ENCODE measurements at places on chromosomes 3 and 15.

DNA sequence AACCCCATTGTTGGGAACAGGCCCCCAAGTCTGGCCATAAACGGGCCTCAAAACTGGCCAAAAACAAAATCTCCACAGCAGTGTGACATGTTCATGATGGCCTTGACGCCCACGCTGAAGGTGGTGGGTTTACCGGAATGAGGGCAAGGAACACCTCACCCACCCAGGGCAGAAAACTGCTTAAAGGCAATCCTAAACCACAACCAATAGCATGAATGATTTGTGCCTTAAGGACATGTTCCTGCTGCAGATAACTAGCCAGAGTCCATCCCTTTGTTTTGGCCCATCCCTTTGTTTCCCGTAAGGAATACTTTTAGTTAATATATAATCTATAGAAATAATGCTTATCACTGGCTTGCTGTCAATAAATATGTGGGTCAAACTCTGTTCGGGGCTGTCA is 47.7 kb downstream of the KLHDC8B start:
- no peak for DNase-seq

DNA sequence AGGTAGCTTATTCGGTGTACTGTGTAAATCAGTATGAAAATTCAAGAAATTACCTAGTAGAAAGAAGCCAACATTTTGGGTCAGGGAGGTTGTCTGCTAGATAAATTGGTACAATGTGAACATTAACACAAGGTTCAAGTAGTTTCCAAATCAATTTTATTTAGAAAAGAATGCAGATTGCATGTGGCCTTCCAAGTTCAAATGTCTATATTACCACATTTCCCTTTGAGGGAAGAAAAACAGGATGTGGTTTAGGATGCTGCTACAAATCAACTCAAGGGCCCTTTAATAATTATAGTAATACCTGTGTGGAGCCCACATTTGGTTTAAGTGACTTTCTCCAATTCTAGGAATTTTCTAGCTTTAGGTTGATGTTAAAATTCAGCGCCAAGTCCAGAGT is 57.5 kb downstream of the CADPS start:
- DNase-seq, result peak; percentile 3

- peak; percentile 20 for DNase-seq
These were observed 289.6 kb downstream of the UACA start for GRCh38 chr15:70473581-70474370.

- DNase-seq, result no peak
These were observed 38.5 kb downstream of the HMCES start for GRCh38 chr3:129317014-129317771.

DNA sequence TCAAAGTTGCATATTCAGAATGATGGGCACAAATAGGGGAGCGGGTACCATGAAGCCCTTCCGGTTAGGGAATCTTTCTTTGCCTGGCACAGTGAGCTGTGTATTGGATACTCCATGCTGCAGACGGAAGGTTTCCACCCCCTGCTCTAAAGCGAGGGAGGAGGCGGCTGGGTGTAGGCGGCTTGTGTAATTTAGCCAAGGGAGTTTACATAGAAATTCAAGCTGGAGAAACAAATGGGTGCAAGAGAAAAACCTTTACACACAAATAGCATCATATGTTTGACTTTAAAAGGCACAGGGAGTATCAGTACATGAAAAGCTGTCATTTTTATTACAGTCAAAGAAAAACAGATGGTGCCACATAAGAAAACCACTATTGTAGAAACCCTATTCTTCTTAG is 59.3 kb upstream of the ADCY5 start:
- DNase-seq, result no peak

- DNase-seq, result peak; percentile 99
These were observed 119.6 kb downstream of the ASB7 start for GRCh38 chr15:100721758-100722550.

- no peak for DNase-seq
These were observed 375.9 kb downstream of the FOXP1 start for GRCh38 chr3:71207632-71208031.

GRCh38 chr3:105744202-105744601 is 124.6 kb downstream of the CBLB start:
- DNase-seq, result no peak

DNA sequence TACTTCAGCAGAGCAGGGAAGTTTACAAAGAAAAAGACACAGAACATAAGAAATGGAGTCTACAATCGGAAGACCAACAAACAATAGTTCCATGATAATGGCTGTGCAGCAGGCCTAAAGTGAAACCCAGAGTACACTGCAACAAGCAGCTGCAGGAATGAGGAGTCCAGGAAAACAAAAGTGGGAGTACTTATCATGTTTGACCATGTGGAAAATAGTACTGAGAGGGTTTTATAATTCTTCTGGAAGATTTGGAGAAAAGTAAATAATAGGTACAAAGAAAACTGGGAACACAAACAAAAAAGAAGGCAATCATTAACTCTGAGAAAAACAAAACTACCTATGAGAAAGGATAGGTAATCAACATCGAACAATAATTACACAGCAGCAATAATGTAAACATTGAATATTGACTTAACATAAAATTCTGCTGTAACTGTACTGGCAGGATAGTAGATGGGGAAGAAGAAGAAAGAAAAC is 87.5 kb downstream of the NEK10 start:
- DNase-seq, result no peak

- DNase-seq, result no peak
These were observed 46.1 kb downstream of the KBTBD12 start for GRCh38 chr3:127961124-127961523.

- no peak for DNase-seq
These were observed 162.3 kb upstream of the TMC3 start for GRCh38 chr15:81536356-81536755.

GRCh38 chr3:24793896-24794295 is 299.2 kb upstream of the THRB start:
- DNase-seq, result no peak

DNA sequence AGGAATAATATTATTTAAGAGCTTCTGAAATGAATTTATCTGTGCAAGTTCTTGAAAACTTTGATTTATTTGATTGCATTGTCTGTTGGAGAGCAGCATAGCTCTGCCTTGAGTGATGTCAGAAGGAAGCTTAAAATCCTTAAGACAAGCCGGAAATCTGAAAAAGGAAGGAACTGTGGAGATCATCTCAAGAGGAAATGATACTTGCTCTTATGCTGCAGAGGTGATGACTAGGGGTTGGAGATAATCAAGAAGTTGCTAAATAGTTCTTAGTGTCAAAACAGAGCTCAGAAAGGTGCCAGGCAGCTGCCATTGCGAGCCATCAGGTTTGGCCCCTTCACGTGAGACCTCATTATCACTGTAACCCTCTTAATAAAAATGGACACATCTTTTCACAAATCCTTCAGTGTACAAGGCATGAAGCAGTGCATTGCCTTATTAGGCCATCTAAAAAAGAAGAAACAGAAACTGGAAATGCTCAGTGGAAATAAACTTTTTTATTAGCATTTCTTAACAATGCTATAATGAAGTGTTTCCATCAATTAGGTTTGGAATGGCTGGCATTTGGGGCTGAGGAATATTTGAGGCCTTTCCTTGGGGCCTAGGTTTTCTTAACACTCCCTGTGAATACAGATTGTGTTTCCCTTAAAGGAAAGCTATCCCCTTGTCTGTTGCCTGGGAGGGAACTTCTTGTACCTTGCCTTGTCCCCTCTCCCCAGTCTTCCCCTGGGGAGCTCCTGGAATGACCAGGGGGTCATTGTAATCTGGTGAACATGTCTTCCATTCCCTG is 34.5 kb upstream of the VILL start:
- DNase-seq, result no peak

GRCh38 chr3:71214797-71215196 is 368.7 kb downstream of the FOXP1 start:
- DNase-seq, result no peak

DNA sequence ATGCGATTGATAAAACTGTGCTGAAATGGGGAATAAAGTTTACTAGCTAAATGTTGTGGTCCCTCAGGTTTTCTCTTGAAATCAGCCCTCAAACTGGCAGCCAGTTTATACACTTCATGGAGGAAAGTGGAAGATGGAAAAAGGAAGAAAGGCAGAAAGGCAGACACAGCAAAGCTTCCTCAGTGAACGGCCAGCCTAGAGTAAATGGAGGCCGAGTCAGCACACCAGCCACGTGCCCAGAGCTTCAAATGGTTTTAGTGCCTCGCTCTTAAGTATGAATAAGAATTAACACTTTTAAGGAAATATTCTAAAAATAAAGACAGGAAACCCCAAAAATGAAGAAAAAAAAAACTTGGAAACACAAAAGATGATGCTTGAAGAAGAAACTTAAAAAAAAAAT is 48.3 kb downstream of the GNB4 start:
- DNase-seq, result no peak

DNA sequence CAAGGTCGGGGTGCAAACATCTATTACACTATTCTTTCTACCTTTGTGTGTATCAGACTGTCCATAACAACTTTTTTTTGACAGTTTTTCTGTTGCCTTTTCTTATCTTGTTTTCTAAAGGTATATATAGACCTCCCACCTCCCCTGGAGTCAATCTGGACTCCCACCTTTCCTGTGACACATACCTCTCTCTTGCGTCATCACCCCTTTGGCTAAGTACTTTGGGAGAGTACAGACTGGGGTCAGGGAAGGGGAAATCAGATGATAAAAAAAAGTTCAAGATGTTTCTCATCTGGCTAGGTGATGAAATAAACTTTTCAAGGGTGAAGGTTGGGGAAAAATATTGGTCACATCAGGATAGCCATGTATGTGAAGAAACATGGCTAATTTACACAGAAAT is 17.2 kb downstream of the TSPAN3 start:
- DNase-seq, result peak; percentile 12

DNA sequence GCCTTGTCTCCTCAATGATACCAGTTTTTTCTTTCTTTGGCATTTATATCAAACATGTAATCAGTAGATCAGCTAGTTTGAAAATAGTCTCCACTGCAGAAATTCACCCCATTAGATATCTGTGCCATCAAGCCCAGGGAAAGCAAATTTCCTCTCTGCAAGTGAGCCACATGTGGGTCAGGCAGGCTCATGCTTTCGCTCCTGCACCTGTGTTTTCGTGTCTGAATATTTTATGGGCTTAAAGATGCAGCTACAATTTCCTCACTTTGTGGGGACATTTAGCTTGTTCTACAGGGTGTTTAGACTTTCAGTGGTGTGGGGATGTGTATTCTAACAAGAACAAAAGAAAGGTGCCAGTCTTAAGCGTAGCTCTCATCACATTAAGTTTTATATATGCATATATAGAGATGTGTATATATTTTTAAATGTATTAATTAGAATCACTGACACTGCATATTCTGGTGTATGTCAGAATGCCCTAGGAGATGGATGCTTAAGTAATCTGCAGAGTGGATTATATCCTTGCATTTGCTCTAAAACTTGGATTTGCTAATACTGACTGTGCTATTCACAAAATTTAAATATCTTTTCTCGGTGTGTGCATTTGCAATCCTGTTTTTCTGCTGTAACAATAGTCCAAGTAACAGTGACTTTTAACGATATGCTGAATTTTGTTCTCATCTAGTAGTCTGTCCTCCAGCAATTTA is 372.6 kb downstream of the PTPRG start:
- DNase-seq, result no peak

DNA sequence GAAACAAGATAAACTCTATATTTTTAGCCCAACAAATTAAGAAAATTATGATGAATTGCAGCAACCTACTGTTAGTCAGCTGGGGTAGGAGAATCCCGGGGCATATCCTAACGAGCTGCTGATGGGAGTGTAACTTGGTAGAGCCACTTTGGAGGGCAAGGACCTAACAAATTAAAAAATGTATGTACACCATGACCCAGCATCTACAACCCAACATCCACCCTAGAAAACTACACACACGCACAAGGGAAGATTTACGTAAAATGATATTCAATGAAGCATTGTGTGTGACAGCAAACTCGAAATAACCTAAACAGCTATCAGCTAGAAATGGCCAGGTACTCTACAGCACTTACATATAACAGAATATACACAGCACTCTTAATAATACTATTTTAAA is 1.9 kb downstream of the BCL2A1 start:
- DNase-seq, result no peak

DNA sequence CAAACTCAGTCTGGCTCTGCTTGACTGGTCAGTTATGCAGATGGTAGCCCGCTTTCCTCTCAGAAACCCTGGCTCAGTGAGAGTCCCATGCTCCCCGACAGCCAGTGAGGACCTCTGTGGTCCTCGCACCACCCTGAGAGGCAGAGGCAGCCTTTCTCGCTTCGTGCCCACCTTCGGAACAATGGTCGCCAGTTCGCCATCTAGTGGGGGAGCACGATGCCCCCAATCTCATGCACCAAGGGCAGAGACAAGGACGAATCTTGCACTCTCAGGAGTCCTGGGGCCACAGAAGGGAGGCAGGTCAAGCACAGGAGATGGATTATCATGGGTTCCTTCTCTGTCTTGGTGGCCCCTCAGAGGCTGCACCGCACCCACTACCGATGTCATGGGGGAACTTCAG is 75.2 kb downstream of the RHCG start:
- DNase-seq, result no peak

GRCh38 chr15:101156061-101156460 is 95.8 kb downstream of the CHSY1 start:
- no peak for DNase-seq

DNA sequence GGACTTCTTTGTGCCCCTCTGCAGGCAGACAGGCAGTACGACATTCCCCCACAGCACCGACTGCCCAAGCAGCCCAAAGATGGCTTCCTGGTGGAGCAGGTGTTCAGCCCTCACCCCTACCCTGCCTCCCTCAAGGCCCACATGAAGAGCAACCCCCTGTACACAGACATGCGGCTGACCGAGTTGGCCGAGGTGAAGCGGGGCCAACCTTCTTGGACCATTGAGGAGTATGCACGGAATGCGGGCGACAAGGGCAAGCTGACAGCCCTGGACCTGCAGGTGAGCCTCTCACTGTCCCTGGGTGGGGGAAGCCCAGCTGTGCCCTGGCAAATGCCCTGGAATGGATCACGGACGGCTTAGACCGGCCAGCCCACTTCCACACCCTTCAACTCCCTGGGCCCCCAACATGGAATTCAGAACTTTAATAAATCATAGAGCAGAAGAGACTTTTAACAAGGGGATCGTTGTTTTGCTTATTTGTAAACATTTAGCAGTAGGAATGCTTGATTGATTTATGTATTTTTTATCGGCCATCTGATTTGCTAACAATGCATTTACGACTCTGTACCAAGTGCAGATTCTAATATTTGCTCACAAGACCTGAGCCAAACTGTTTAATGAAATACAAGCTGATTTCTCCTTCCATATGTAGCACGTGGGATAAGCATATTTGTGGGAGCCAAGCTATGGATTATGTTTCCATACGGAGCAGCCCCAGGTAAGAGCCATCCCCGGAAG is 31.1 kb downstream of the MINAR1 start:
- no peak for DNase-seq

DNA sequence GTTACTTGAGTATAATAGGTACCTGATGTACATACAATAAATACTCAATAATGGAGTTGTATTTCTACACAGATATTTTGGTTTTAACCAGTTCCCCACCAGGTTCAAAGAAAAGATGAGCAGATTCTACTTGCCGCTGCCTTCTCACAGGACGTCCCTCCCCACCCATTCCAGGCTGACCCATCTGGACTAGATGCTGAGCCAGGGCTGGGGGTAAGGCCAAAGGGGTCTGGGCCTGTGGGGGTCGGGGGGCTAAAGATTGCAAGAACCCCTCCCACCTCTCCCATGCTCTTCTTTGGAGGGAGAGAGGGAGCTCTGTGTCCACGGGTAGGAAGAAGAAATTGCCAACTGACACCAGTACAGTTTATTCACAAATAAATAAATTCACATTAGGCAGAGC is 1.5 kb downstream of the MESP1 start:
- DNase-seq, result no peak

All from AG10803 (cell line).